ENCODE measurements at places on chromosomes 7 and 10.

DNA sequence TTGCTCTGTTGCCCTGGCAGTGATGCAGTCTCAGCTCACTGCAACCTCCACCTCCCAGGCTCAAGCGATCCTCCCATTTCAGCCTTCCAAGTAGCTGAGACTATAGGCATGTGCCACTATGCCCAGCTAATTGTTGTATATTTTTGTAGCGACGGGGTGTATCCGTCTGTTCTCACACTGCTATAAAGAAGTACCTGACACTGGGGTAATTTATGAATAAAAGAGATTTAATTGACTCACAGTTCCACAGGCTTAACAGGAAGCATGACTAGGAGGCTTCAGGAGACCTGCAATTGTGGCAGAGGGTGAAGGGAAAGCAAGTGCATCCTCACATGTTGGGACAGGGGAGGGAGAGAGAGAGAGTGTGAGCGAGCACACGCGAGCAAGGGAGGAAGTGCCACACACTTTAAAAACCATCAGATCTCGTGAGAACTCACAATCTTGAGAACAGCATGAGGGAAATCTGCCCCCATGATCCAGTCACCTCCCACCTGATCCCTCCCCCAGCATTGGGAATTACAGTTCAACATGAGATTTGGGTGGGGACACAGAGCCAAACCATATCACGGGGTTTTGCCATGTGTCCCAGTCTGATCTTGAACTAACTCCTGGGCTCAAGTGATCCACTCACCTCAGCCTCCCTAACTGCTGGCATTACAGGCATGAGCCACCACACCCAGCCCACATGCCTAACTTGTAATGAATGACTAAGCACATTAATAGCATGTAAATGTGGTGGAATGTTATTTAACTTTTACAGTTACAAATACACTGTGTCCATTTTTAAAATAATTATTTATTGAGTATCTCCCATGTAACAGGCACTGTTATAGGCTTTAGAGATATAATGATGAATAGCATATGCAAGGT is 65.5 kb downstream of the RALA start:
- no peak for DNase-seq

- no peak for DNase-seq
Observed at GRCh38 chr10:62632071-62632809, 172.3 kb upstream of the ADO start.

- no peak for DNase-seq
Observed at GRCh38 chr10:102646610-102647442, 2.5 kb downstream of the TRIM8 start.

GRCh38 chr7:27478084-27478483 is 184.6 kb downstream of the HIBADH start:
- DNase-seq: no peak

DNA sequence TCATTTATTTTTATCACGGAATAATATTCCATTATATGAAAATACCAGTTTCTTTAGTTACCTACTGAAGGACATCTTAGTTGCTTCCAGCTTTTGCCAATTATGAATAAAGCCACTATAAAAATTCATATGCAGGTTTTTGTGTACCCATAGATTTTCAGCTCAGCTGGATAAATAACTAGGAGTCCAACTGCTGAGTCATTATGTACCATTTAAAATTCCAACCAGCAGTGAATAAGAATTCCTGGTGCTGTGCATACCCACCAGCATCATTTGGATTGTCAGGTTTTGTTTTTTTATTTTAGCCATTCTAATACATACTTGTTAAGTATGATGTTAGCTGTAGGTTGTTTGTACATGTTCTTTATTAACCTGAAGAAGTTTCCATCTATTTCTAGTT is 14.5 kb downstream of the FAM24B start:
- no peak for DNase-seq

GRCh38 chr7:22675421-22675820 is 51.6 kb upstream of the IL6 start:
- DNase-seq: no peak

GRCh38 chr7:155804897-155805825 is 7.1 kb downstream of the SHH start:
- peak; percentile 87 for DNase-seq

DNA sequence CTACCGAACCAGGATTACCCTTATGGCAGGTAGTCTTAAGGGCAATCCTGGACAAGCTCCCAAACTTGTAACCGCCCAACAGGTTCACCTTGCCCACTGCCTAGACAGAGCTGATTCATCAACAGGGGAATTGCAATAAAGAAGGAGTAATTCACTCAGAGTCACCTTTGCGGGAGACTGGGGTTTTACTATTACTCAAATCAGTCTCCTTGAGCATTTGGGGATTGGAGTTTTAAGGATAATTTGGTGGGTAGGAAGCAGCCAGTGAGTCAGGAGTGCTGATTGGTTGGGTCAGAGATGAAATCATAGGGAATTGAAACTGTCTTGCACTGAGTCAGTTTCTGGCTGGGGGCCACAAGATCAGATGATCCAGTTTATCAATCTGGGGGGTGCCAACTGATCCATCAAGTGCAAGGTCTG is 25.3 kb downstream of the HK1 start:
- DNase-seq: no peak

GRCh38 chr10:132606536-132607316 is 69.1 kb downstream of the INPP5A start:
- DNase-seq: no peak

DNA sequence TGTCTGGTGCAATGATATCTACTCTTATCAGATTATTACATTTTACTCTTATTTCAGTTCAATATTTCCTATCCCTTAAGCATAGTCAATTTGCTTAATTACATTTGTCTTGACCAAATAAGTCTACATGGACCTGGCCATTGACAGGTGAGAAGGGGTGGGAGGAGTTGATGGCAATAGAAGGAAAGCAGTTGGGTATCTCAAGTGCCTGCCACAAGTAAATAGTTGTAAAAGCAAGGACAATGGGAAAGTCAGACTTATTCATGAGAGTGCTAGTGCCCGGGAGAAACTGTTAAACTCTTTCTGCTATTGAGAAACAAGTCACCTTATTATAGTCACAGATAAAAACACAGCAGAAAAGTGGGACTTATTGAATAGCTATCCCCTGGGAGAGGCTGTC is 32.4 kb upstream of the HGF start:
- no peak for DNase-seq

- no peak for DNase-seq
Observed at GRCh38 chr10:132700156-132701098, 85.5 kb downstream of the NKX6-2 start.

- DNase-seq: no peak
Observed at GRCh38 chr7:151430391-151431205, 9.3 kb downstream of the CRYGN start.

DNA sequence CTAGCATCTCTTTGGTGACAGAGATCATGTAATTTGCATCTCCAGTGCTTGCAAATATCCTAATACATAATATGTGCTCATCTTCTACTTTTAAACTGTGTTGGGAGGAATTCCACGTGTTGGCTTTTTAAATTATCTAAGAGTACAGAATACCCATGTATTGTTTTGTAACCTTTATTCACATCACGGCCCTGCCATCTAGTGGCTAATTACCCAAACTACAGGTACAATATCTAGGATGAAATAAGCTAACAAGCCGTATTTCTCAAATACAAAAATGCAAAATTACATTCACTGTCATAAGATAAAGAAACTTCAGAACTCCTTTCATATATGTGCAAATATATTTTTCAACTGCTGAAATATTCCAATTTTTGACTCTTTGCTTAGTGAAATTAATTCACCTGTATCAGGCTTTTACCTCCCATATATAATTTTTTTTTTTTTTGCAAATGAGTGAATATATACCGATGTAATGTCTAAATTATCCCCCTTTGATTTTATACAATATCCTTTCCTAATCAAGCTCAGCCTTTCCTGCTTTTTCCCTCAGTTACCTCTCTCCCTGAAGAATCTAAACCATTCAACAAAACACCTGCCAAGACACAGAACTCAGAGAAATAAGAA is 30.3 kb upstream of the LSM8 start:
- no peak for DNase-seq

- no peak for DNase-seq
Observed at GRCh38 chr7:4906682-4907081, 23.2 kb upstream of the RADIL start.

DNA sequence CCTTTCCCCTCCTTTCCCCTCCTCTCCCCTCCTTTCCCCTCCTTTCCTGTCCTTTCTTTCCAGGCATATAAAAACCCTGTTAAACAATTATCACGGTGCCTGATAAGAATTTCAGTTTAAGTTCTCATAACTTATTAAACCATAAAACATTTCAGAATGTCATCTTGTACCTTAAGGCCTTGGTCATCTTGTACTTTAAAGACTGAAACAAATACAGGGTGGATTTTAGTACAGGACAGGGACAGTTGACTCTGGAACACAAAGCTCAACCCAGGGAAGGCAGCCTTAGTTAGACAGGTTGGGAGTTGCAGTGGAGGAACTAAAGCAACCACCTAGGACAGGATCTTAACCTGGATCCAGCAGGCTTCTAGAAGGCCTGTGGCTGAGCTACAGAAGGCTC is 1.2 kb downstream of the AGR3 start:
- no peak for DNase-seq

DNA sequence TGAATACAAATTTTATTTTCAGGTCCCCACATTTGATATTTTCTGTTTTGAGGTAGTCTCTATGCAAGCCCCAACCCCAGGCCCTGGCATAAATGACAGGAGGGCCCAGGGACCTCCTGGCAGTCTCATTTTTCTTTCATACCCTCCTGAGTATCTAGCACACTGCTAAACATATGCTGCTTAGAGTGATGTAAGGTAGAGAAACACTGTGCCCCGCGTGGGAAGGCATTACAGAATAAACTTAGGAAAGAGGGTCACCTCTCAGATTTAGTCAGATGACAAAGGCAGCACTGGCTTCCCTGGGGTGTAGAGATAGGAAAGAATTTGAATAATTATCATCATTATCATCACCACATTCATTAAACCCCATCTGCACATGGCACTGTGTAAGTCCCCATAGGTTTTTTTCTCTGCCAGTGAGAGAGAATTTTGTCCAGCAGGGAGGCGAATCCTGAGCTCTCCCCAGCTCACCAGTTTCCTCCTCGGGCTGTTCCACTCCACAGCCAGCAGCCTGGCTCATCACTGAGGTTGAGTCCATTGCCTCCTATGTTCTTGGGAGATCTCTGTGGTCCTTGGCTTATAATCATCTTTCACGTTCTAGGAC is 507.3 kb upstream of the GALNT17 start:
- DNase-seq: no peak

- DNase-seq: no peak
Observed at GRCh38 chr10:62025134-62025794, 123.8 kb downstream of the ARID5B start.

GRCh38 chr7:48251766-48252165 is 80.5 kb downstream of the ABCA13 start:
- peak; percentile 14 for DNase-seq

- no peak for DNase-seq
Observed at GRCh38 chr7:143437578-143437977, 5.7 kb upstream of the TAS2R60 start.

DNA sequence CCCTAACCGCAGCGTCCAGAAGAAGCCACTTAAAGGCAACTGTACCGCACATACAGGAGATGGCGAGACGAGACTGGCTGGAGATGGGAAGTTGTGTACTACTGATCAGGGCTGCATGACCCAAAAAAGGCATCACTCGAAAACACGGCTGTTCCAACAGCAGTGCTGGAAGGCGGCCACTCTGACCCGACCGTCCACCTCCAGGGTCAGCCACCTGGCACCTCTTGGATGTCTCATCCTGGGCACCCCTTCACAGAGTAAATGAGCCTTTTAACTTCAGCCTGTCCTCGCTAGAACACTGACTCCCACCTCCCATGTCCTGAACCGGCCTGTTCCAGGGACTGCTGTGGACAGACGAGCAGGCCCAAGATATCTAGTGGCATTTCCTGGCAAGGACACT is 180.7 kb downstream of the DIP2C start:
- no peak for DNase-seq

DNA sequence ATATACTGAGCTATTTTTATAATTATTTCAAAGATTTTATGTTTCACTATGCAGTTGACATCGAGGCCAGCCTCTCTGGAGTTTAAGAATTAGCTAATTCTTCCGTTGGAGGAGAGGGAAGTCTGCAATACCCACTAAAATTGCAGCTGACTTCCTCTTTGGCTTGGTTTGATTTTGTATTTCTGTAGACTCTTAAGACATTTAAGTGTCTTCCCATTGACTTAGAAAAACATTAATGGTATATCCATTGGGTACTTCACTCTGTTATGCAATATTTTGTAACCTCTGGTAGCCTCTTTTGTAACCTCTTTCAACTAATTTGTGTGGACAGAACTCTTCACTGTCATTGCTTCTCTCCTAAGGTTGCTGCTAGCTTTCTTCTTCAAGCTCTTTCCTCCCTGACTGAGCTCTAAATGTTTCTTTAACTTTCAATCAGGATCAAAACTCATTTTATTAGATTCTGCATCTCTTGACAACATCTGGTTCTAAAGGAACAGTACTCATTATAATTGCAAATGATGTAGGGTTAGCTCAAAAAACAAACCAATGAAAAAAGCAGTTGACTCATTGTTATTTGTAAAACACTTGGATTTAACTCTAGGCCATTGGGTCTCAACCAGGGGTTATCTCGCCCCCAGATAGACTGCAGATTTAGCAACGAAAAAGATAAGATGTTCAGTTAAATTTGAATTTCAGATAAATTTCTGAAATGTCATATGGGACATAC is 1.7 kb upstream of the ANKRD22 start:
- no peak for DNase-seq

DNA sequence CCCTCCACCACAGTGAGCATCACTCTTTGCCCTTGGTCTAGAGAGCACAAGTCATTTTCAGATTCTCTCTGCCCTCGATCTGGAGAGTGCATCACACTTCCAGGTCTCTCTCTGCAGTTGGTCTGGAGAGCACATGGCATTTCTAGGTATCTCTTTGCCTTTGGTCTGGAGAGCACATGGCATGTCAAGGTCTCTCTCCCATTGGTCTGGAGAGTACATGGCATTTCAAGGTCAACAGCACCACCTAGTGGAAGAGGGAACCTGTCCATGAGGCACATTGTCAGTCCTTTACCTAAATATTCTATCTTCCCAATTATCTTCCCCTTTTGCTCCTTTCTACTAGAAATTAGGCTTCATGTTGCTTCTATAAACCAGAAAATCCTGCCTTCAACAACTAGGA is 1139.4 kb downstream of the XPNPEP1 start:
- peak; percentile 1 for DNase-seq

GRCh38 chr10:44589944-44590449 is 205.1 kb upstream of the CXCL12 start:
- no peak for DNase-seq

DNA sequence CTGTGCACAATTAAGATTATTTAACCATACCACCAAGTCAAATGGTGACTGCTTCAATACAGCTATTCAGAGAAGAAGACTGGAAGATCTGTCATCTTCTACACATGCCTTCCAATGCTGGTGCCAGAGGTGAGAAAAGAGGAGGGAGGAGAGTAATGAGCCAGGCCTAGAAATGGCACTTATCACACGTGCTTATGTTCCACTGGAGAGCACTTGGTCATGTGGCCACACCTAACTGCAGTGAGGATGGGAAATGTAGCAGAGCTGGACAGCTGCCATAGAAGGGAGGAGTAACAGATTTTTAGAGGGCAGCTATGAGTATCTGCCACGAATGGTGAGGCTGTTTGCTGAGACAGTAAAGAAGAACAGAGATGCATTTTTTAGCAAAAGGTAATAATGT is 77.1 kb downstream of the MPLKIP start:
- no peak for DNase-seq

All from GM12891 (cell line).